Stimulated activated CD4-positive, alpha-beta T cell treated with anti-CD3 and anti-CD28 coated beads, Interleukin-2, amount 100 ng/mL, for 24 hours (primary cell): ENCODE measurements at places on chromosomes 3 and 15.

GRCh38 chr15:31325595-31326155 lies 960 bp upstream of the KLF13 start:
- peak; percentile 54 for DNase-seq

DNA sequence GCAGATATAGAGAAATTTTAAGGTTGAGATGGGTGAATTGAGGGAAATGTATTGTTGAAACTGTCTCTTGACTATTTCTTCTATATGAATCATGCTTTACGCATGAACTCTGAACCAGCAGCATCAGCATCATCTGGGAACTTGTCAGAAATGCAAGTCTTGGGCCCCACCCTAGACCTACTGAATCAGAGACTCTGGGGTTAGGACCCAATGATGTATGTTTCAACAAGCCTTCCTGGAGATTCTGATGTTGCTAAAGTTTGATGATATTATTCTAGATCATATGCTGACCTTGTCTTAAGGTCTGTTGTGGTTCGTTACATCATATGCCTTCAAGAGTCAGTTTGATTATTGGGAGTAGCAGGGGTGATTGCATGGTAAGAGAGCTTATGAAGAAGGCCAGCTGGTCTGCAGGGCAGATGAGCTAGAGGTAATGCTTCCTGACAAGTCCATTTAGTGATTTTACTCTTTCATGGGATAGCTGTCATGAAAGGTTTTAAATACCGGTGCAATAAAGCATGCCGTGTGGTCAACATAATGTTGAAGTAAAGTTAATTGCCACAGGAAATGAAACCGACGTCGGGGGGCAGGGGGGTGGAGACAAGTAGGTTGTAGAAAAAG lies 152.4 kb upstream of the MRPL3 start:
- no peak for DNase-seq

DNA sequence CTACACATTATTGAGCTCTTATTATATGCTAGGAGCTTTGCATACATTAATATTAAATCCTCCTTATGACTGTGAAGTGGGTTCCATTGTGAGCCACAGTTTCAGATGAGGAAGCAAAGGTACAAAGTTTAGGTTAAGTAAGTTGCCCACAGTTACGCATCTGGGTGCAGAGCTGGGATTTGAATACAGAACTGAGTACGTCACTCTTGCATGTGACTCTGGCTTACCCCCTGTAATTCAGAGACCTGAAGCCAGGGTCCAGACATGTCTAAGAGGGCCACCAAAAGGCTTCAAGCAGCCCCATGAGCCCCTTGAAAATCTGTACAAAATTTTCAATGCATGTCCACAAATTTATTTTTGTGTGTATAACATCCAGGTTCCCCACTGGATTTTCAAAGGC lies 71.8 kb downstream of the KLF15 start:
- no peak for DNase-seq

GRCh38 chr15:101852356-101852755 lies 40.4 kb downstream of the OR4F15 start:
- no peak for DNase-seq

DNA sequence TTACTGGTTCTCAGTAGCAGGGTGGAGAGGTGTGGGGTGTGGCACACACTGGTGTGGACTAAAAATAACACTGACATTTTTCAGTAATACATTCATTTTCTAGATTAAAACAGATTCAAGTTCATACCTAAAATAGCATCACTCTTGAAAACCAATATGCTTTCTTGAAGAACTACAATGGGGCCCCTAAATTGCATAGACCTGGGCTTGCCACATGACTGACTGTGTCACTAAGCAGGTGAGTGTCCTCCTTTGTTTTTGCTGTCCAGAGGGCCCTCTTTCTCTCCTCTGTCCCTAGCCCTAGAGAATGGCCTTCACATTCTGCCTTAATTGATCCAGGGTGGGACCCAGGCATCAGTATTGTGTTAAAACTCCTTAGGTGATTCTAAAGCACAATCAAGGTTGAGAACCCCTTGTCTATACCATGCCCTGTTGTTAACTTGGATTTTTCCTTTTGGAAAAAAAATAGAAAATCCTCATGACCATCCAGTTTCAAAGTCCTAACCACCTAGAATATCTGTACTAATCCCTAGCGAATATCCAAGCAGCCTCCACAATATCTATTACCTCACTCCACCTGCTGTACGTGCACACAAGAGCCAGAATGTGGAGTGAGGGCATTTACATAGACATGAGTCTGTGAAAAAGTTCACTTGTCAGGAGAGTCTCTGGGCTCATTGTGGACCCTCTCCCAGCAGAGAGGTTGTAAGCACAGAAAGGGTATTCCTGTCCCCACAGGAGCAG lies 18.7 kb upstream of the TMEM41A start:
- DNase-seq, result no peak

DNA sequence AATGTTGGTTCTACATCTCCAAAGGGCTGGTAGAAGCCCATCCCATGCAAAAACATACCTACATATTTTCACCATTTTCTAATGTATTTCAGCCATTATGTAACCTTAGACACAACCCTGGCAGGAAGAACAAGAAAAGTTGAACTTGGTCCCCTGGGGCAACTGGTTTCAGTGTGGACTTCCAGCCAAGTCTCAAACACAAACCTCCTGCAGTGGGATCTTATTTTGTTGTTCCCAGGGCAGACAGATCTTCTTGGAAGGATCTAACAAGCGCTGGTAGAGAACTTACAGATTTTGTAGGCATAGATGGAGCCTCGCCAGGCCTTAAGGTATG lies 96.3 kb downstream of the ADAMTS17 start:
- no peak for DNase-seq

DNA sequence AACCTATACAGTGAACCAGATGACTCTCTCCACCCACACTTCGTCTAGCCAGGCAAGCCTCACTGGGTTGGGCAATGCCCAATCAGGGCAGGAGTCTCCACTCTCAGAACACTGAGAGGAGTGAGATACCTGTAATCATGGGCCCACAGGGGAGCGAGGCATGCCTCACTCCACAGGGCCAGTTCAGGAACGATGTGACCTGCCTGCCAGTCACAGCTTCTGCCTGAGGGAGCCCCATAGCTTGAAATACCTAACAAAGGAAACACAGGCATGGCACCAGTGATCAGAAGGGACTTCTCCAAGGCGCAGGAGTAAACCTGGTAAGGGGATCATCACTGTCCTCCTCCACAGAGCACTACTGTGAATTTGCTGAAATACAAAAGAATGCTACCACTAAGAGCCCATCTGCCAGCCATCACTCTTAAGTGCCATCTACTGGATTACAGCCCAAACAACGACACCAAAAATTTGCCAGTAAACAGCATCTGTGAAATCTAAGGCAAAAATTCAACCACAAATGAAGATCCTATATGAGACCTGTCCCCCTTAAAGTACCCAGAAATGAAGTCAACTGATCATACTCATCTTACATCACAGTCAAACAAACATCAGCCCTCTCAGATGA lies 689.9 kb upstream of the SEMA6D start:
- DNase-seq, result no peak

DNA sequence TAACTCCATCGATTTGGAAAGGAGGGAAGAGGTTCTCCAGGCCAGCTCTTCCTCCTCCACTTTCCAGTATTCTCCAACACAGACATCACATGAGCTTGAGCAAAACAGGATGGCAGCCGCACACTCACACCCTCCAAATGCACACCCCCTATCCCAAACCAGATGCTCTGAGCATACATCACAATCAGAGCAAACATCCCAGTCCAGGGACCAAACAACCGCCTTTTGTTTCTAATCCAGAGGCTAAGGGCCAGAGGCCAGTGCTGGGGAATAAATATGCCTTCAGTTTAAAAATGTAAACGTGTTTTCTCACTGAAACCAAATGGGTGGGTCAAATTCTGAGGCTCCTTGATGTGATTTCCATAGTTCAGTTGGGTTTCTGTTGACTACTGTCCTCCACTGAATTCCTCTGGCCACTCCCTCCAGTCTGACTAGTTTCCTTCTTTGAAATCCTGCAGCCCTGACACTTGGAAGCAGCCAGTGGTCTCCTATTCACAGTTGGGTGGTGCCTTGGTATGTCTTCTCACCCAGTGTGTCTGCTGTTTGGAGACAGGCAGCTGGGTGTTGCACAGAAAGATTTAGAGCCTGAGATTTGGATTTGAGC lies 19.2 kb upstream of the MFGE8 start:
- no peak for DNase-seq

- no peak for DNase-seq
Observed at GRCh38 chr3:177567833-177568232, 370.6 kb upstream of the TBL1XR1 start.

- DNase-seq, result peak; percentile 18
Observed at GRCh38 chr15:90000186-90001001, 730 bp upstream of the ZNF710 start.

DNA sequence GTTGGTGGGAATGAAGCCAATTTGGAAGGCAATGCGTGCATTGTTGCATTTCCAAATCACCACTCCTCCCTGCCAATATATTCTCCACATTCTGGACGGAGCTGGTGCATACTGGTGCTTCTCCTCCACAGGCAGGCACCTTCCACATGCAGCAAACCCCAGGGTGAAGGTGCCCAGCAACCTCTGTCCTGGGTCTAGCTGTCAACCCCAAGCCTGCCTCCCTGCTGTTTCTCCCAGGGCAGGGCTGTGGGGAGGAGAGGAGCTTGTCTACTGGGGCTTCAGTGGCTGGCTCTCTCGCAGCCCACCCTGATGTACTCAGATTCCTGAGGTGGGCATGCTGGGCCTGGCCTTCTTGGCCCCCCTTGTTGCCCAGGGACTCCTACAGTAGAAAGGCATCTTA lies 20.1 kb downstream of the GASK1A start:
- DNase-seq, result no peak

DNA sequence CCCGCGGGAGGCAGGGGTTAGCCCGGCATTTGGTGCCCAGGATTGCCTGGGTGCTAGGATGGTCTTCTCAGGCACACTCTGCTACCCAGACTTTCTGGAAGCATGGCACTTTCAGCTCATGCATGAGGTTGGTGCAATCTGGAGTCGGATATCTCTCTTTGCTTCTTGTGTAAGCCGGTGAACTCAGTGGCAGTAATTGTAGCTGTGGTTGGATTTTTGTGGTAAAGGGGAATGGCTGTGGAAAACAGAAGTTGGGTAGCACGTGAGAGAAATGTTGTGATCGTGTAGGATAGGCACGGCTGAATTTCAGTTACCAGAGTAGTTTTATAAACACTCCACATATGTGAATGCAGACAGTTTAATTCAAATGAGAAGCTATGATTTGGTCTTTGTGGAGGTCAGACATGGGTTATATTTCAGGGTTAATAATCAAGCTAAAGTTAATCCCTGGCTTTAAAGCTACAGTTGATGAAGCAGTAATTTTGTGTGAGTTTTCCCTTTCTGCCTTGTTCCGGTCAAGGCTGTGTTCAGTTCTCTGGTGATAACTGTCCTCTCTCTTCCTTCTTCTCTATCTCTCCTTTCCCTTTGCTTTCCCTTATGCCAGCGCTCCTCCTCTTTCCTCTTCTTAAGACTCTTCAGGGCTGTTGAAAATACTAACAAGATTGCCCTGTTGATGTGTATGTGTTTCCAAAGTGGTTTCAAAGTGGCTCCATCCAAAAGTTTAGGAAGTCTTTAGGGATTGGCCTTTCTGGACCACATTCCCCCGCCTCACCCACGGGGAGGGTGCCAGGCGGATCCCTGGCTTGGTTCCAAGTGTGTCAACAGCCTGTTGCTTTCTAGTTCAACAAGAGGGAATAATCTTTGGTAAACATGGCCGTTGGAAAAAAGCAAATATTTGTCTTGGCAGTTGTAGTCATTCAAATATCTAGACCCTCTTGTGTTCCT lies 404.6 kb upstream of the C2CD4B start:
- no peak for DNase-seq

GRCh38 chr3:120095979-120096426 lies 1.8 kb upstream of the GSK3B start:
- no peak for DNase-seq

DNA sequence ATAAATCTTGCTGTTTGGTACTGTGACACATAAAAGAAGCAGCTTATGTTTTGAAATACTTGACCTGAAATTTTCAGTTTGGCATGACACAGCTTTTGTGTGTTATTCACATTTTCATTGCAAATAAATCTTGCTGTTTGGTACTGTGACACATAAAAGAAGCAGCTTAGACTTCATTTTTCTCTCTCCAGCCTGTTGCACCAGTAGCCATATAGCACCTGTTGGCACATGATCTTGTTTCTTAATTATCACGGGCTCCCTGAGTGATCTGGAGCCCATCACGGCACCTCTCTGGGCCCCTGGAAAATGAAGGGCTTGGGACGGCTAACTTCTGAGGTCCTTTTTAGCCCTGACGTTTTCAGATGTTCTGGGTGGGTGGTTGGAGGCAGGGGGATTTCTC lies 77.4 kb upstream of the SLCO3A1 start:
- DNase-seq, result no peak

- DNase-seq, result no peak
Observed at GRCh38 chr3:46566040-46566641, at the start of gene LRRC2. Gene LRRC2 (minus strand): TSS chr3:46566302. CDS start chr3:46551591, 14,711 bp downstream.

GRCh38 chr15:75307778-75308390 lies 25.2 kb downstream of the GOLGA6D start:
- DNase-seq, result no peak

- DNase-seq, result no peak
Observed at GRCh38 chr3:160545504-160545871, 19.9 kb downstream of the KPNA4 start.

DNA sequence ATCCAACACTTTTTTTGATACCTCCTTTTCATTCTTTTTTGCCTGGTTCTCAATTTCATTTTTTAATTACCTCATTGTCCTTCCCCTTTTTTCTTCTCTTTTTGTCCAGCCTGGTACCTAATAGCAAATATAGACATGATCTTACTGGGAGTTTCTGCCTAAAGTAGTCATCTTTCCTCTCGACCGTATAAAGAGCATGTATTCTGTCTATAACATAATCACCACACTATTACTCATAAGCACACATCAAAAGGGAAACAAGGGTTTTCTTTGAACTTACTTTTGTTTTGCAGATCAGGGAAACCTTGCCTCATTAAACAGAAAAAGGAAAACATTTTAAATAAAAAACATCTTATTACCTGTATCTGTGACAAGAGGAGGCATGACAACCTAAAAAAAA lies 33.0 kb downstream of the FAM98B start:
- no peak for DNase-seq

DNA sequence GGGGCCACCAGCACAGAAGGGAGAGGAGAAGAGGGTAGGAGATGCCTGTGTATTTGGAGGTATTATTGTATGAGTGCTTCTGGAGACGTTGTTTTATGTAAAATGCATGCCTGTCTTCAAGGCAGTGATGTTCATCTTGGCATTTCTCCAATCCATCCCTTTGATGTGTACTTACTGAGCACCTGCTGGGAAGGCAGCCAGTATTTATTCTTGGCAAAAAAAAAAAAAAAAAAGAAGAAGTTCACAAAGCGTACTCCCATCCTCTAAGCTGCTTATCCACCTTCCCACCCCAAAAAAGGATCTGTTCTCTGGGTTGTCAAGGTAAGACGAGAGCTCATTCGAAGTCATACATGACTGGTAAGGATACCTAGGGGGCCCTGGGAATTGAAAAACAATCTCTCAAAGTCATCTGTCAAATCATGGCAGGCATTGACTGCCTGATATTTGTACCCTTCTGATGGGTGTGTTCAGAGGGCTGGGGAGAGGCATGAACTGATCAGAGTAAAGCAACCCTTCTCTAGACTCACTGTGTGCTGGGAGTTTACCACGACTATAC lies 30.0 kb upstream of the SLC6A1 start:
- no peak for DNase-seq

GRCh38 chr15:51889486-51889885 lies 60.0 kb downstream of the TMOD3 start:
- no peak for DNase-seq
